ENCODE measurements at places on chromosomes 11 and 22.

DNA sequence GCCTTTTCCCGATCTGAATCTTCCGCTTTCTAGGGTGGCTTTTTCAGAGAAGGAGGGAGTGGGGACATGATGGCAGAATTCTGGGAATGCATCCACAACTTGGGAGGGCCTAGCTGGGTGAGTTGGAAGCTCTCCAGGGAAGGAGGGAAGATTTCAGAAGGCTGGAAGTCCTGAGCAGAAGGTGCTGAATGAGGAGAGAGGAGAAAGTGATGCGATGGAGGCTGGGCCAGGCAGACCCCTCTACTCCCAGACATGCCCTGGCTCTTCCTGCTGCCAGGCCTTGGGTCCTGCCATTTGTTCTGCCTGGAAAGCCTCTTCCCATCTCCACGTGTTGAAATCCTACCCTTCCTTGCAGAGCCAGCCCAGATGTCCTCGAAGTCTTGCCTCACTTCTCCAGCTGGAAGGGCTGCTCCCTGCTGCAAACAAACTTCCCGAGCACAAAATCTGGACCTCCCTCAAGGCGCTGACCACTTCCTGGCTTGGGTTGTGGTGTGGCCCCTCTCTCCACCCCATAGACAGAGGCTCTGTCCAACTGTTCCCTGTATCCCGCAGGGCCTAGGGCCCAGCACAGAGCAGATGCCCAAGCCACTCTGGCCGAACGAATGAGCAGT lies 16.8 kb downstream of the LRRC32 start:
- no peak for DNase-seq

DNA sequence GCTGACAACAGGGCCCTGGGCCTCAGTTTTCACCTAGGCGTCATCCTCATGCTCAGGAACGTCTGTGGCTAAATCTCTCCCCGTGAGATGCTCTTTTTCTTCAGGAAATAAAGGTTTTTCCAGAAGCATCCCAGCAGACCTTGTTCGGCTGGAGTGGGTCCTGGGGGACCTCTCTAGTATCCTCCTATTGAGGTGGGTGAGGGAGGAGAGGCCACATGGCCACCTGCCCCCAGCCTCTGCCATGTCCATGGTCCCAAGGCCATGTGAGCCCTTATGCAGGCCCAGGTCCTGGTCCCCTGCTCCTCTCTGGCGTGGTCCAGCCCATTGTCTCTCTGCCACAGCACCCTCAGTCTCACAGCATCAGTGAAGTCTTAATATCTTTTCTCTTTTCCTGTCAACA lies 22.0 kb downstream of the ALG12 start:
- DNase-seq = no peak

DNA sequence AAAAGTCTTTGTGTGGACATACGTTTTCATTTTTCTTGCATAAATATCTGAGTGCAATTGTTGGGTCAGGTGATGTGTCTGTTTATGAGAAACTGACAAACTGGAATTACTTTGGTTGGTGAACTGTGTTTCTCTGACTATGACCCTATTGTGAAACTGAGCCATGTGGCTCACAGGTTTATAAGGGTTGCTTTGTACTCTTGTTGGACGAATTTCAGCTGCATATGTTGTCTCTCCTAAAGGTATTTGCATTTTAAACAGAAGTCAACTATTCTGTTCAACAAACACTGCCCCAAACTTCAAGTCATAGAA lies 34.4 kb upstream of the RASD2 start:
- DNase-seq = no peak

DNA sequence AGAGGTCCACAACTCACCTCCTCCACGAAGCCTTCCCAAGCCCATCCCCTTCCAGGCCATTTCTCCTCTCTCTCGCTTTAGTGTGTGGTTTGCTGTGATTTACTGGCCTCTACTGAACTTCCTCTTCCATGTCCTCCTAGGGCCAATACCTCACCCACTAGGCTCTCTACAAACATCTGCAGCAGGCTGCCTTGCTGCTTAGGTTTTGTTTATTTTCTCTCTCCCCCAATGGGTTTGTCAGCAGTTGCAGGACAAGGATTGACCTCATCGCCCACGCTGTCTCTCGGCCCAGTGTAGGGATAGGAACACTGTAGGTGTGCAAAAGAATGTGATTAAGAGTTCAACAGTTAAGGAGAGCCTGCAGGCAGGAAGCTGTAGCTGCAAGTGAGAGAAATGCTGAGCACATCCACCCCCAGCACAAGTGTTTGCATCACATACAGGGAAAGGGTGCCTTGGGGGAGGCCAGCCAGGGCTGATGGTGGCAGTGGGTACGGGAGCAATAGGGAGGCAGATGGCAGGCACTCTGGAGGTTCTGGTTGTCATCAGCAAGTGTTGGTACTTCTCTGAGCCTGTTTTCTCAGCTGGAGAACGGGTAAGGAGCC lies 1.4 kb downstream of the PC start:
- DNase-seq = no peak

DNA sequence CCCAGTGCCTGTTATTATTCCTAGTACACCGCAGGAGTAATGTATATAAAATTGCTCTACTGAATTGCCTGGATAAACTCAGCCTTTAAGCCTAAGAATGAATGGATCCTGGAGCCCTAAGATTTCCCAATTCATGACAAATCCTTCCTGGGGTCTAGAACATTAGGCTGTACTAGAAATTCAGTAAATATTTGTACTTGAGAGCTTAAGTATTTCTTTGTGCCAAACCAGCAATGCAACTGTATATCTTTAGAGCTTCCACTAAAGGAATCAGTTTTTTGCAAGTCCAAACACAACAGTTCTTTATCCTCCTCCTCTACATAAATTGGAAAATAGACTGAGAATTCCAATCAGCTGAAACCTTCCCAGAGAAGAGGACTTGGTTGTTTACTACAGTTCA lies 65.6 kb downstream of the FAM168A start:
- no peak for DNase-seq

DNA sequence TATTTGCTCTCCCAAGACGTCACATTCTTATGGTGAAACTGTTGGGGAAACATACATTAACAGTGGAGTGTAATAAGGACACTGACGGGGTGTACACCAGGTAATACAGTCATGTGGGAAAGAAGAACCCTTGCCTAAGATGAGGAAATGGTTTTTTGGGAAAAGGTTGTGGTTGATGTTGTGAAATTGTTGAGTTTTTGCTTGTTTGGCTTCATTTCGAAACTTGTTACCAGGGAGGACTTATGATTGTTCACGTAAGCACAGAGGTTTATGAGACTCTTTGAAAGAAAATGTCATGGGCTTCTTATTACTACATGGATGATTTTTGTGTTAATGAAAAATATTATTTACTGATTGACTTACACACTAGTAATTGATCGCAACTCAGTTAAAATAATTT lies 16.8 kb downstream of the ANO3 start:
- DNase-seq = no peak

DNA sequence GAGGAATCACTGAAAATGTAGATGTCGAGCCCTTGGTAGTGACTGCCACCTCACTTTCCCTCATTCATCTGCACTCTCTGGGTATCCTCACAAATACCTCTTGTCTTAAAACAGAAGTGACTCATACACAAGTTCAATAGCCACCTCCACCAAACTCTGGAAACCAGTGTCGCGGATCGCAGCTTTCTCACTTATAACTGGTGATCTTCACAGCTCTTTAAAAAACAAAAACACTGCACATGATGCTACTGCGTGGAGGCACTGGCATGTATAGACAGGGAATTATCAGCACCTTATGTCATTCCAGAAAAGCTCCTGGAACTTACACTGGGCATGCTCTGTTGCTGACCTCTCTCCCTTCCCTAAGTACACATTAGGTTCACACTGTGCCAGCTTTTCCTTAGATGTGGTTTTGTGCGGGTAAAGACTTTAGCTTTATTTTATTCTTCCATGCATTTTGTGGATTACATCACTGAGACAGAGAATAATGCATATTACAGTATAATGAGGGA lies 425.5 kb upstream of the CADM1 start:
- DNase-seq = no peak

DNA sequence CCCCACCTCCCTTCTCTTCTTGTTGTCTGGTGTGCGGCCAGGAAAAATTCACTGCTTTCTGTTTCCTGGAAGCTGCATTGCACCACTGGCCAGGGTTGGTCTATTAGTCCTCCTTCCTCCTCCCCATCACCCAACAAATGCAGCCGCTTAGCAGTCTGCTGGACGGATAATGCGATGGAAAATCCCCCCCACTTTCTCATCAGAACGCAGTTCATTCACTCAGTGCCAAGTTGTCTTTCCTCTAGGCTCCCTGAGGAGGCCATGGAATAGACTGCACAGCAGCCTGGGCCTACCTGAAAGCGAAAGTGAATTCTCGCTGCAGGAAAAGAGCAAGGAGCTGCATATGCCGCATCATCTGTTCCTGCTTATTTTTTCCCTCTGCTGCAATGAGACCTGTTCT lies 513.6 kb downstream of the METTL15 start:
- peak; percentile 61 for DNase-seq

GRCh38 chr11:15186146-15186545 lies 71.4 kb downstream of the INSC start:
- no peak for DNase-seq

DNA sequence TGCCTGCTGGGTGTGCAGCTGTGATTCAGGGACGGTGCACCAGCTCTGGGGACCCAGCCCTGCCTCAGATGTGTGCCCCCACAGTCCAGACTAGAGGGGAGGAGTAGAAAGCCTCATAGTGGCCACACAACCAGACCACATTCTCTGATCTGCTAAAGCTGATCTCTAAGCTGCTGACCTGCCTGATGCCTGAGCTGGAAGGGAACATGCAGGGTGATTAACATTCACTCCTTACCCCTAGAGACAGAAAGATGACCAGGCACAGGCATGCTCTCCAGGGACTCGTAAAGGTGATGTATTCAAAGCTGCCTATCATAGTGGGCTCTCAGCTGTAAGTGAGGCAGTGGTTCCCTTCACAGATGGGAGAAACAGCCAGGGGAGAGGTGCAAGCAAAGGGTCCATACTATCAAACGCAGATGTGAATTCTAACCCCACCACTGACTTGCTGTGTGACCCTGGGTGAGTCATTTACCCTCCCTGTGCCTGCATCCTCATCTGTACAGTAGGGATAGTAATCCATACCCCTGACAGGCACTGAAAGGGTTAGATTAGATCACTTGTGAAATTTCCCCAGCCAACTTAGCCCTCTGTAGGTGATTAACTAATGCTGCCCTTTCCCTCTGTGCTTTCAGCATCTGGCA lies 29.0 kb upstream of the LRRC32 start:
- no peak for DNase-seq

DNA sequence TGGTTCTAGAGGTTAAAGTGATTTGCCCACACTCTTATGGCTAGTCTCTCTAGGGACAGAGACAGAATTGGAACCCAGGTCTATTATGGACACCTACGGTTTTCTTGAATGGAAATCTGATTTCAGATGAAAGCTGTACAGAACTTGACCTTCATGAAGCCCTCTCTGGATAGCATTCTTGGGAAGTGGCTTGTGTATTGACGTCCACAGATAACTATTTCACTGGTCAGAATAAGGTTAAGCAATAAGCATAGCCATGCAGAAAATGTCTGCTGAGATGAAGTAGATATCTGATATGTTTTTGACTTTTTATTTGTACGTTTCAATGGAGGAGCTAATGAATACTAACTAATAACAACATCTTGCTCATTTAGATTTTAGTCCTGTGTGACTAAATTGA lies 1.1 kb downstream of the TLCD5 start:
- DNase-seq = no peak

- DNase-seq = no peak
Observed at GRCh38 chr11:23284631-23285030, 424.4 kb upstream of the CCDC179 start.

GRCh38 chr11:110340436-110340835 lies 44.0 kb upstream of the RDX start:
- no peak for DNase-seq

DNA sequence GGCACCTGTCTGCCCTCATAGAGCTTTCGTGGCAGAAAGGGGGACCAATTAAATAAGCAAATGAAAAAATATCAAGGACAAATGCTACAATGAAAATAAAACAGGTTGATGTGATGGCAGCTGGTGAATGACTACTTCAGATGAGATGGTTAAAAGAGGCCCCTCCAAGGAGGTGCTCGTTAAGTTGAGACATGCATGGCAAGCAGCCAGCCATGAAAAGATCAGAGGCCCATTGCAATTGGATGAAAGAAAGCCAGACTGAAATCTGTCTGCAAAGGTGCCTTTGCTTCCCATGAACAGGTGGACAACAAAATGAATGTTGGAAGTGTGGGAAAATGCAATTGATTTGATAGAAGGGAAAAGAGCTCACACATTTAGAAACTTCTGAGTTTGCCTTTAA lies 848 bp upstream of the TRPC6 start:
- no peak for DNase-seq

GRCh38 chr11:75924966-75925784 lies 110.2 kb downstream of the UVRAG start:
- no peak for DNase-seq

- DNase-seq = no peak
Observed at GRCh38 chr22:41238570-41239442, 1.9 kb downstream of the CHADL start.

DNA sequence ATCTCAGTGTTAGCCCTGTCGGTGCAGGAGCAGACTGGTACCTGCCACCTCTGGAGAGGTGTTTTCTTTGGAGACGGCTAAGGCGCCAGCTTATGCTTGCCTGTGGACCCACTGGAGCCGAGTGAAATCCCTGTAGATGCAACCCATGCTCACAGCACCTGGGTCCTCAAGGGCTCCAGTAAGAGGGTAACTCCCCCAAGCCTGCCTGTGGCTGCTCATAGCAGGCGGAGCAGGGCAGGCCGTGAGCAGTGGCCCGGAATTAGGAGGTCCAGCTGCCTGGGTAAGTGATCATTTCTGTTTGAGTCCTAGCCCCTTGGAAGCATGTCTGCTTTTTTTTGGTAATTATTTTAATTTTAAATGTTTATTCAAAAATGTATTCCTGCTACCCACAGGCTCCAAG lies 43.8 kb downstream of the NAT10 start:
- DNase-seq = no peak

- peak; percentile 91 for DNase-seq
Observed at GRCh38 chr11:59144579-59145345, 2.1 kb downstream of the FAM111A start.

DNA sequence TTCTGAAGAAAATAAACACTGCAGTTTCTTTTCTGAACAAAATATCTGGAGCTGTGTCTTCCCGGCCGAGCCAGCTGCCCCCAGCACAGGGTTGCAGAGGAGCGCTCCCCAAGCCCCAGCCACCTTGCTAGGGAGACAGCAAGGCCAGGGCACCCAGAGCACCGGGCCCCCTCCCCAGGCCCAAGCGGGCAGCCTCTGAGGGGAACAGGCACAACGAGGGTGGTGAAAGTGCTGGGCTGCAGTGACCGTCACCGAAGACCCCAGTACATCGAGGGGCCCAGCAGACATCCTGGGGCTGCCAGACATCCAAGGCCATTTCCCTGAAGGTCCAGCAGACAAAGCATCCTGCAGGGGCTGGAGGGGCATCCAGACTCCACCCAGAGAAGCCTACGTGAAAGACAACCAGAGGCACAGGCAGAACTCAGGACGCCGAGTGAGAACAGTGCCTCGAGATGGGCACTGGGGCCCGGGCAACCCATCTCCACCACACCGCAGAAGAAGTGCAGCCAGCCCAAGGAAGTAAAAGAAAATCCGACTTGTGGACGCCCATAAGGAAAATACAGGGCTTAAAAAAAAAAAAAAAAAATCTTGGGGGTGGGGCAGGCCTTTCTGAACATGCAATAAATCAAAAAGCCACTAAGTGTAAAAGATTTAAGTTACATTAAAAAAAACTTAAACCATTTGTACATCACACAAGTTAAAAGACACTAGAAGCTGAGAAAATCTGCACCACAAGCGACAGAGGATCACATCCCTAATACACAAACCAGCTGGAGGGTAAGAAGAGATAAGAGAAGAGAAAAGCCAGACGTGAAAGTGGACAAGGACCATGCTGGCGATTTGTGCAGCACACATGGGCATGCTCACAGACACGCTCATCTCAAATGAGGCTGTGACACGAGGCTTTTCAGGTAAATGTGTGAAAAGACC lies 36.0 kb upstream of the COMT start:
- no peak for DNase-seq

GRCh38 chr11:94326947-94327346 lies 22.6 kb downstream of the IZUMO1R start:
- DNase-seq = no peak
